ENCODE measurements at places on chromosomes 6 and 20. TPM values are rescaled to one million over a fixed set of nuclear protein-coding genes. Genes with fewer than 3 reads are reported as not detected.

Gene PLG
- 0.32 TPM for total RNA-seq

- no peaks in the 10 kb centered on the region for H3K36me3 ChIP-seq
- DNase-seq, result no peak
- no peaks in the 10 kb centered on the region for H3K4me1 ChIP-seq
- no peaks in the 10 kb centered on the region for H3K27me3 ChIP-seq
- H3K4me3 ChIP-seq, result no peak overlapping the region
Measured at GRCh38 chr6:27426045-27426620, 37.6 kb downstream of the ZNF391 start.

- H3K36me3 ChIP-seq, result peaks cover 25% of the 10 kb centered on the region
- peak; percentile 42 for DNase-seq
- no peaks in the 10 kb centered on the region for H3K27me3 ChIP-seq
- H3K27ac ChIP-seq, result no peak overlapping the region
Measured at GRCh38 chr6:34237316-34237721, 646 bp downstream of the HMGA1 start.

GRCh38 chr6:167044696-167045095, 45.5 kb downstream of the CEP43 start:
- no peaks in the 10 kb centered on the region for H3K27me3 ChIP-seq
- DNase-seq, result no peak
- peak overlapping the region; percentile 77 for H3K27ac ChIP-seq

- peaks cover 2% of the 10 kb centered on the region for H3K27me3 ChIP-seq
- no peak overlapping the region for H3K4me3 ChIP-seq
- DNase-seq, result no peak
- no peaks in the 10 kb centered on the region for H3K4me1 ChIP-seq
- H3K36me3 ChIP-seq, result no peaks in the 10 kb centered on the region
Measured at GRCh38 chr6:100194535-100194934, 200.5 kb upstream of the MCHR2 start.

DNA sequence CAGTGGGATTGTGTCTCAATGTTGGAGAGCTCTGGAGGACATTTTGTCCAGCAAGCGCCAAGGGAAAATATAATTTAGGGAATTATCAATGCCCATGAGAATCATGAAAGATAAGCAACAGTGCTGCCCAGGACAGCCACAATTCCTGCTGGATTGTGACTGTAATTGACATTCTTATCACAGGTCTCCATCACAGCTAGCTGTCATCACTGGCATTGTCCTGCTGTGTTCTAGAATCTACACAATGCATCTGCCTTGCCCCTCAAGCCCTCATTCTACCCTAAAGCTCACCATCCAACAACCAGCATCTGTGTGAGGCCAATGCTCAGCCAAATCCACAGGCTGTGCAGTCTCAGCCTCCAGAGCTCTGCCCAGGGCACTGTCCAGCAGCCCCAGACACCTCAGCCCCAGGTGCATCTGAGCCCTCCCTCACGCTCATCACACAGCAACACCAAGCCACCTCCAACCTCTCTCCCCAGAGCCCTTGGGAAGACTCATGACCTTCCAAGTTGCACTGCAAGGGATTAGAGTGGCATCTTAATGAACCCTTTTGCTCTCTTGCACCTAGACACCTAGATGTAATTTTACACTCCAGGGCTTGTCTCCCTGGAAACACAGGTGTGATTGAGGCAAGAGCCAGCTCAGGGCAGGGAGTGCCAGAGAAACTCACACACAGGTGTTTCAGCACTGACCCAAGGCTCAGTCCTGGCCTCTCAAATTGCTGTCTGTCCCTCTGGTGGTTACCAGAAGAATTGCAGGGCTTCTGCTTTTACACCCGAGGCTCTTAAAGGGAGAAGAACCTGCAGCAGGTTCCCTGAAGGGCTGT, 85.2 kb upstream of the PHACTR3 start:
- H3K4me1 ChIP-seq, result no peaks in the 10 kb centered on the region
- no peaks in the 10 kb centered on the region for H3K36me3 ChIP-seq
- peak; percentile 47 for DNase-seq
- H3K27me3 ChIP-seq, result peaks cover 41% of the 10 kb centered on the region

GRCh38 chr20:3674447-3674846, 7.4 kb downstream of the ADAM33 start:
- H3K36me3 ChIP-seq, result no peaks in the 10 kb centered on the region
- no peak for DNase-seq
- no peak overlapping the region for H3K27ac ChIP-seq
- no peak overlapping the region for H3K4me3 ChIP-seq
- peaks cover 6% of the 10 kb centered on the region for H3K4me1 ChIP-seq

- H3K36me3 ChIP-seq, result peaks cover 6% of the 10 kb centered on the region
- H3K4me1 ChIP-seq, result no peaks in the 10 kb centered on the region
- no peak overlapping the region for H3K4me3 ChIP-seq
- no peaks in the 10 kb centered on the region for H3K27me3 ChIP-seq
- H3K27ac ChIP-seq, result no peak overlapping the region
- DNase-seq, result peak; percentile 57
Measured at GRCh38 chr20:33947709-33948295, 45.9 kb upstream of the RALY start.

- H3K4me3 ChIP-seq, result no peak overlapping the region
- no peaks in the 10 kb centered on the region for H3K27me3 ChIP-seq
- DNase-seq, result no peak
- H3K36me3 ChIP-seq, result no peaks in the 10 kb centered on the region
- H3K4me1 ChIP-seq, result no peaks in the 10 kb centered on the region
Measured at GRCh38 chr6:48213076-48213788, 102.2 kb upstream of the PTCHD4 start.

GRCh38 chr20:49567421-49568277, at the start of gene PTGIS:
Gene PTGIS (minus strand): TSS chr20:49568137. CDS start chr20:49568116, 21 bp downstream.
- H3K27ac ChIP-seq, result no peak within 1 kb of the TSS
- H3K36me3 ChIP-seq, result no peaks in the 10 kb centered on the region
- H3K4me1 ChIP-seq, result peaks cover 20% of the 10 kb centered on the region
- H3K4me3 ChIP-seq, result no peak within 1 kb of the TSS
- peaks cover 59% of the 10 kb centered on the region for H3K27me3 ChIP-seq
- no peak for DNase-seq

GRCh38 chr6:84912472-84913322, 148.3 kb upstream of the TBX18 start:
- no peaks in the 10 kb centered on the region for H3K27me3 ChIP-seq
- no peaks in the 10 kb centered on the region for H3K4me1 ChIP-seq
- H3K36me3 ChIP-seq, result no peaks in the 10 kb centered on the region
- H3K27ac ChIP-seq, result no peak overlapping the region

DNA sequence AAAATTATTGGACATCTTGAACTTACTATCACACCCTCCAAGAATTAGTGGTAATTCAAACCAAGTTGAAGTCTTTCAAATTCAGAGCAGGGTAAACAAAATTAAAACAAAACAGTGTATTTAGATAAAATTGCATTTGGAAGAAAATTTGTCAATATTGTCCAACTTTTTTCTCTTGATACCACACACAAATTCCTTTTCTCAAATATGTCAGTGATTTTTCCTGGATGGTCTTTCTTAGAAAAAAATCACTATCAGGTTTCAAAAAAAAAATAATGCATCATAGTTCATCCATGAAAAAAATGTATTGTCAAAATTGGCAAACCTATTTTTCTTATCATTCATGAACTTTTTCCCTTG, 667.1 kb downstream of the TENT5A start:
- no peaks in the 10 kb centered on the region for H3K27me3 ChIP-seq
- H3K36me3 ChIP-seq, result no peaks in the 10 kb centered on the region
- H3K4me3 ChIP-seq, result no peak overlapping the region
- H3K4me1 ChIP-seq, result no peaks in the 10 kb centered on the region
- H3K27ac ChIP-seq, result no peak overlapping the region
- DNase-seq, result no peak

GRCh38 chr20:1943275-1944002, 48.2 kb downstream of the SIRPA start:
- H3K27me3 ChIP-seq, result peaks cover 27% of the 10 kb centered on the region
- no peak overlapping the region for H3K4me3 ChIP-seq
- DNase-seq, result no peak

- H3K36me3 ChIP-seq, result peaks cover 21% of the 10 kb centered on the region
- H3K27me3 ChIP-seq, result no peaks in the 10 kb centered on the region
- DNase-seq, result peak; percentile 15
- H3K4me3 ChIP-seq, result peak overlapping the region; percentile 96
- peak overlapping the region; percentile 99 for H3K27ac ChIP-seq
- peaks cover 22% of the 10 kb centered on the region for H3K4me1 ChIP-seq
Measured at GRCh38 chr20:35952480-35953386, 1.6 kb downstream of the SCAND1 start.

GRCh38 chr6:37783856-37784584, 35.5 kb upstream of the ZFAND3 start:
- H3K4me3 ChIP-seq, result peak overlapping the region; percentile 28
- H3K27ac ChIP-seq, result no peak overlapping the region
- DNase-seq, result no peak
- H3K4me1 ChIP-seq, result peaks cover 15% of the 10 kb centered on the region

DNA sequence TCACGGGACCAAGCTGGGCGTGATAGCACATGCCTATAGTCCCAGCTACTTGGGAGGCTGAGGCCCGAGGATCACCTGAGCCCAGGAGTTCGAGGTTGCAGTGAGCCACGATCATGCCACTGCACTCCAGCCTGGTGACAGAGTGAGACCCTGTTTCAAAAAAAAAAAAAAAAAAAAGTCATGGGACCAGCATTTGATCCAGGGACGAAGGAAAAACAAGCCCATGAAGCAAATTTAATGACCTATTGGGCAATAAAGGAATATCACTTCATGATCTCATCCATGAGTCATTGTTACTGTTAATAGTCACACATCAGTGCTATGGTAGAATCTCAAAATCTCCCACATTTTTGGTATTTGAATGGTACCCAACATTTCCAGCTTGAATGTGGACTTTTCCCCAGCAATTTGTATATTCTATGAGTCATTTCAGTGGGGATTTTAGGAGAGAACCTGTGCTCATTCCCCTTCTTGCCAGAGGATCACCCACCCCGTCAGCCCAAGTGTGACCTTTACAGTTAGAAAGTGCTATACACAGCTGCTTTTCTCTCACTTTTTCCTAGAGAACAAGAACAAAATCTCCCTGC, 8.5 kb upstream of the SOD2 start:
- no peaks in the 10 kb centered on the region for H3K27me3 ChIP-seq
- no peak for DNase-seq
- peaks cover 9% of the 10 kb centered on the region for H3K4me1 ChIP-seq
- H3K36me3 ChIP-seq, result peaks cover 15% of the 10 kb centered on the region
- H3K4me3 ChIP-seq, result no peak overlapping the region
- H3K27ac ChIP-seq, result no peak overlapping the region

- no peak for DNase-seq
- H3K27ac ChIP-seq, result no peak overlapping the region
- H3K27me3 ChIP-seq, result no peaks in the 10 kb centered on the region
- no peaks in the 10 kb centered on the region for H3K4me1 ChIP-seq
- no peak overlapping the region for H3K4me3 ChIP-seq
- H3K36me3 ChIP-seq, result peaks cover 27% of the 10 kb centered on the region
Measured at GRCh38 chr20:32325706-32326503, 32.2 kb upstream of the ASXL1 start.

Measured in activated CD4-positive, alpha-beta T cell treated with anti-CD3 and anti-CD28 coated beads, Interleukin-2, amount 10 ng/mL, durations not matched to agents 7 days and 5 days (primary cell).